ENCODE measurements at places on chromosomes 12 and 14. TPM values are rescaled to one million over a fixed set of nuclear protein-coding genes. Genes with fewer than 3 reads are reported as not detected.

DNA sequence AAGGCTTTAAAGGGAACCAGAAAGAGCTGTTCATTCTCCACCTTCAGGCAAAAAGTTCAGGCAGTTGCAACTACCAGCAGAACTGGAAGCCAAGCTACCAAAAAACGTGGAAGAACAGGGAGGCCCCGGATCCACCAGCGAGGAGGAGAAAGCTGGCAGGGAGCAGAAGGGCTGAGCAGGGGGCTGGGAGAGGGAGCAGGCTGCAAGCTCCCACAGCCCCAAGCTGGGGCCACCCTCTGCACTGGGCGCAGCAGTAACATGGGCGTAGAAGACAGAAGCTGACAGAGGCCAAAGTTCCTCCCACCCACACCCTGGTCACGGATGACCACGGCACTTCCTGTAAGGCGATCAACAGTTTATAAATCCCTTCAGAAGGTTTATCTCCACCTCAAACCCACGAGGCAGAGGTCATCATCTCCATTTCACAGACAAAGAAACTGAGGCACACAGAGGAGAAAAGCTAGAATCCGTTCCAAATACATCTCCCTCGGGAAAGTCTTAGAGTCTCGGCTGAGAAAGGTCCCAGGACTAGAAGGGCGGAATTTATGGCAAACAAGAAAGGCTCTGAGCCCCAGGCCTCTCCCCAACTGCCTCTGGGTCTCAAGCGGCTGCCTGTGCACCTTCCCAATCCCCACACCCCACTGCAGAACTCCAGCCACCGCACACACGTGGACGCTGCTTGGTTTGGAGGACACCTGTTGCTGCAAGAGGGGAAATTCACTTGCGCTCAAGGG, 1.8 kb downstream of the CCDC85C start:
- no peak for DNase-seq

Gene RBP5
- 1.0 TPM for total RNA-seq

Gene TMCC3
- 9.2 TPM for total RNA-seq

Gene TEX52
- total RNA-seq, result not detected

GRCh38 chr12:65584016-65584415, 240.3 kb upstream of the HMGA2 start:
- no peak for DNase-seq

Gene NAP1L1
- total RNA-seq, result 324 TPM

Gene ACRBP
- total RNA-seq, result 3.5 TPM

Gene OR10G2
- total RNA-seq, result not detected

DNA sequence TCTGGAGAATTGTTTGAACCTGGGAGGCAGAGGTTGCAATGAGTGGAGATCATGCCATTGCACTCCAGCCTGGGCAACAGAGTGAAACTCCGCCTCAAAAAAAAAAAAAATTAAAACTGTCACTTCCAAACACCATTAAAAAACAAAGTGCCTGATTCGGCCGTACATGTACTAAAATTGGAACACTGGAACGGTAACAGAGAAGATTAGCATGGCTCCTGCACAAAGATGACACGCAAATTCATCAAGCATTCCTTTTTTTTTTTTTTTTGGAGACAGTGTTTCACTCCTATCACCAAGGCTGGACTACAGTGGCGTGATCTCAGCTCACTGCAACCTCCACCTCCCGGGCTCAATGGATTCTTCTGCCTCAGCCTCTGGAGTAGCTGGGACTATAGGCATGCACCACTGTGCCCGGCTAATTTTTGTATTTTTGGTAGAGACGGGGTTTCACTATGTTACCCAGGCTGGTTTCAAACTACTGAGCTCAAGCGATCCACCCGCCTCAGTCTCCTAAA, 40.2 kb upstream of the SINHCAF start:
- no peak for DNase-seq

GRCh38 chr14:71371711-71372396, 464.6 kb downstream of the PCNX1 start:
- DNase-seq, result no peak

Gene PAPLN
- total RNA-seq, result 43.8 TPM

DNA sequence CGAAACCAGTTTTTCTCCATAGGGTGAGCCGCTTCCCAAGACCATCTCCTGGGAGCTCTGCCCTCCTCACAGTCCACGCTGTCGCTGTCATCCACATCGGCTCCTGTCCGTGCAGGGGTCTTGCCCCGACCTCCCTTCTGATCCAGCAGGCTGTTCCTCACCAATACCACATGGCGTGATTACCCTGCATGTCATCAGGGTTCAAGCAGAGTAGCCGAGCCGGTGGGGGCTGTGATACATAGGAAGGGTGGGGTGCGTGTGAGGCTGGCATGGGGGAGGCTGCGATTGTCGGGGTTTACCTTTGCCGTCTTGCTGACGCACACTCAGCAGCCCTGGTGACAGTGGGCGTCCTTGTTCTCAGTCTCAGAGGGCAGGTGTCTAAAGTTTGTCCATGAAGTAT, 17.0 kb downstream of the TEDC1 start:
- peak; percentile 16 for DNase-seq

DNA sequence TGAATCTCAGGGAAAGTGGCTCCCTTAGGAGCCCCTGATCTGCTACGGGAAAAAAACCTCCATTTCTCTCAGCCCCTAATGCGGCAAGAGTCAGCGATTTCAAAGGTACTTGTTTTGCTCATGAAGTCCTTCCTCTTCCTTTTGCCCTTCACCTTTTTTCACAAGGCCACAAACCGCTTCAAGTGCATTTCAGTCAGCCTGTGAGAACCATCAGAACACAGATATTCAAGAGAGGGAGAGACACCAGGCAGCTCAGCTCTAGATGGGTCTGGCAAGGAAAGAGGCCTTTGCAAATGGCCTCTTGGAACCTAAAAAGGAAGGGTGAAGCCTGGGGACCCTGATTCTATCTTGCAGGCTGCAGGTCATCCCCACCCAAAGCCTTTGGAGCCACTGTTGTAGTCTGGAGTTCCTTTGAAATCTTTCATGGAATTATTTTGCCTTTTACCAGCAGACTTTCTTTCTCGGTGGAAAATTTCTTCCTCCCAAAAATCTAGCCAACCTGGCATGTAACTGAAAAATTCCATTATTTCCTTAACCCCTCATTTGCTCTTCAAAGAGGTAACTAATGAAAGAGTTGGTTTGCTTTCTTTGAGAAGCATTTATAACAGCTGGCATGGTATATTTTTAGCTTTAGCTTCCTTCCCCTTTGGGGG, 145.0 kb downstream of the SAMD4A start:
- DNase-seq, result no peak

Gene TBX5
- total RNA-seq, result not detected

DNA sequence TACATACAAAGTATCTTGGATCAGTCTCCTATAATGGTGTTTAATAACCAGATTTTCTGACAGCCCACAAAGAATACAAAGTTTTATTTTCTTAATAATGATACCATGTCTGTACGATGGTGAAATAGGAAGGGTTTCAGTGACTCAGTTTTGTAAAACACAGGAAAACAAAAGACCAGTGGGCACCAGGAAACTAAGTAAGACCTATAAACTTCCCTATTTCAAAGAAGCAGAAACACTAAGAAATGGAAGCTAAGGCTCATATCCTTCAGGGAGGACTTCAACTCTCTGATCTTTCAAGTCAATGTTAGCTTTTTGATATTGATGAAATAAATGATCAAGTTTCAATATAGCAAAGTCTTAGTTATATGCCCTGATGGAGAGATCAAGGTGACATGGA, 196.0 kb downstream of the DUSP6 start:
- no peak for DNase-seq

Gene SYNE3
- total RNA-seq, result 46.9 TPM

GRCh38 chr12:33944703-33945437, 77.4 kb upstream of the ALG10 start:
- DNase-seq, result no peak

All from omental fat pad (tissue), 4 donors.